Esophagus squamous epithelium (tissue), 5 donors: ENCODE measurements at places on chromosomes 12 and 14.

DNA sequence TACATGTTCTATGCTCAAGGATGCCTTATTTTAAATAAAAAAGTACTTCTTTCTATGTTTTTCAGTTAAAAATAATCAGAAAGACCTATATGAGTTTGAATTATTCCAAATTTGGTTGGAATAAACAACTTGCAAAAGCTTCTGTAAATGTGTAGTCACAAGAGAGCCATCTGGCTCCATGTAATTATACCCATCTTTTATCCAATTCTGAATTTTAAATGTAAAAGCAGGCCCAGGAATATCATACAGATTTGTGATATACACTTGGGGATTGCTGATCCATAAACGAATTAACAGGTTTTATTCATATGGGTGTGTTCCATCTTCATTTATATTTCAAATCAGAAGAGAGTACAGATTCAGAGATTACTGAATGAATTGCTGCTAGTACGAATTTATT is 329.2 kb upstream of the LRFN5 start:
- DNase-seq = no peak

DNA sequence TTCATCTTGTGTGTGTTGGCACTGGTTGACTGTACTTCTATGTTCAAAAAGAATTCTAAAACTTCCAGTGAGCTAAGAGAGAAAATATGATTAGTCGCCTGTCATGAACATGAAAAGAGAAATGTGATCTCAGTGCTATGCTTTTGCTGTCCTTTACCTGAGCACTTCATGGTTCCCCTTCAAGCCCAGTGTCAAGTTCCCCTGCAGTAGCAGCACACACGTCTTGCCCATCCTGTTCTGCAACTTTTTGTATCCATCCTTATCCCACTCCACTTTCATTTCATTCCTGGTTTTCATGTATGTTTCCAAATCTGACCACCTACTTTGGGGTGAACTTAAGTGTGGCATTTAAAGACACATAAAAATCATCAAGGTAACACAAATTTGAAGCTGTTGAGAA is 848.0 kb upstream of the USP15 start:
- DNase-seq = no peak

- DNase-seq = no peak
These were observed 3.7 kb upstream of the KRT2 start for GRCh38 chr12:52655720-52656124.

- DNase-seq = no peak
These were observed 14.9 kb downstream of the GIT2 start for GRCh38 chr12:109981311-109981710.

DNA sequence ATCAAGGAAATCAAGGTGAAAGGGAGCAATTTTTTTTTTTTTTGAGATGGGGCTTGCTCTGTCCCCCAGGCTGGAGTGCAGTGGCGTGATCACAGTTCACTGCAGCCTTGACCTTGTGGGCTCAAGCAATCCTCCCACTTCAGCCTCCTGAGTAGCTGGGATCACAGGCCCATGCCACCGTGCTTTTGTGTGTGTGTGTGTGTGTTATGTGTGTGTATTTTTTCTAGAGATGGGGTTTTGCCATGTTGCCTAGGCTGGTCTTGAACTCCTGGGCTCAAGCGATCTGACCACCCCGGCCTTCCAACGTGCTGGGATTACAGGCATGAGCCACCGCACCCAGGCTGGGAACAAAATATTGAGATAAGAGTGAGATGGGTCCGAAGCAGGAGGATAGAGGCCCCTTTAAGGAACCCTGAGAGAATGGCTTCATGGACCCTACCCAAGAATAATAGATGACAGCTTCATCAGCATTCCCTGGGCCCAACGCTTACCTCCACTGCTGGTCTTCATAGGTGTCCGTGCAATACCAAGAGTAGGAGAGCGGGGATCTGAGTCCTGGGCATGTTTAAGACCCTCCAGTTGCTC is 1.0 kb downstream of the CDCA3 start:
- no peak for DNase-seq

DNA sequence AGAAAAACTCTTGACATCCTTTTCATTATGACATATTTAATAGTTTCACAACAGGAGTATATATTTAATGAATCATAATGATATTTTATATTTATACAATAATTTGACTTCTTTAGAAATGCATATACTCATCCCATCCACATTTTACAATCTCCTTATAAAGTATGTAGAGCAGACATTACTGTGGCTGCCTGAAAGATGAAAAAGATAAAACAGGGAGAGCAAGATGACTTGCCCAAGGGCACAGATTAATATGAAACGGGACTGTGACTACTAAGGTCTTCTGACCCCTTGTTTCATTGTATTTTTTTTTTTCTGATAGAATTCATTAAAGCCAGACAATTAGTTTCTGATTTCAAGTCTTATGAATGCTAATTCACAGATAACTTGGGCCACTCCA is 293.6 kb downstream of the SOX5 start:
- no peak for DNase-seq

- no peak for DNase-seq
These were observed 17.4 kb downstream of the TAMALIN start for GRCh38 chr12:52023976-52024688.

DNA sequence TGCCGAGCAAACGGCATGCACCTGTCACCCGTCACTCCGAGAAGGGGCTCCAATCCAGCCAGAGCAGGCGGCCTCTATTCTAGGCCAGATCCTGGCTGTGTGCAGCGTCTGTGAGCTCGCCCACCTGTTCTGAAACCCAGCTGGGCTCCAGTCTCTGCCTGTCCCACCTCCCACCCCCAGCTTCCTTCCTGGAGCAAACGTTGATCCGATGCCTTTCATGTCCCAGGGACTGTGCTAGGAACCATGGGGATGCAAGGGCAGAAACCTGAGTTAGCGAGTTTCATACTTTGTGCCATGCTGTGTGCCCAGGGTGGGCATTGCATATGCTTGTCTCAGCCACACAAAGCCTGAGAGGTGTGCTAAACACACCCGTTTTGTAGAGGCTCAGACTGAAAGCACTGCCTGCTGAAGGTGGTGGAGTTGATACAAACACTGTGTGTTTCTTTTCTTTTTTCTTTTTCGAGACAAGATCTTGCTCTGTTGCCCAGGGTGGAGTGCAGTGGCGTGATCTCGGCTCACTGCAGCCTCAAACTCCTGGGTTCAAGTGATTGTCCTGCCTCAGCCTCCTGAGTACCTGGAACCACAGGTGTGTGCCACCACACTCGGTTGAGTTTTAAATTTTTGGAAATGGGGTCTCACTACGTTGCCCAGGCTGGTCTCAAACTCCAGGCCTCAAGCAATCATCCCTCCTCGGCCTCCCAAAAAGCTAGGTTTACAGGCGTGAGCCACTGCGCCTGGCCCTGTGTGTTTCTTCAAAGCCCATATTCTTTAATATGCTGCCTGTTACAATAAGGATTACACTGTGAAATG is 84.1 kb upstream of the MED13L start:
- no peak for DNase-seq

GRCh38 chr14:102986810-102987579 is 64.5 kb downstream of the AMN start:
- no peak for DNase-seq

GRCh38 chr12:132672116-132672515 is 15.0 kb downstream of the POLE start:
- DNase-seq = no peak

- DNase-seq = no peak
These were observed 4.2 kb downstream of the PCNX4 start for GRCh38 chr14:60095781-60096450.

GRCh38 chr14:61713724-61714437 is 18.6 kb downstream of the HIF1A start:
- DNase-seq = no peak
